NCI-H187 treated with DMSO at 0.1 percent for 48 hours (cell line): ENCODE measurements at places on chromosomes 4 and X.
A peak's percentile ranks its signal among the peaks of the same experiment; 100 is the strongest.

GRCh38 chr4:141028024-141028529 lies 105.2 kb downstream of the RNF150 start:
- peak; percentile 57 for DNase-seq

DNA sequence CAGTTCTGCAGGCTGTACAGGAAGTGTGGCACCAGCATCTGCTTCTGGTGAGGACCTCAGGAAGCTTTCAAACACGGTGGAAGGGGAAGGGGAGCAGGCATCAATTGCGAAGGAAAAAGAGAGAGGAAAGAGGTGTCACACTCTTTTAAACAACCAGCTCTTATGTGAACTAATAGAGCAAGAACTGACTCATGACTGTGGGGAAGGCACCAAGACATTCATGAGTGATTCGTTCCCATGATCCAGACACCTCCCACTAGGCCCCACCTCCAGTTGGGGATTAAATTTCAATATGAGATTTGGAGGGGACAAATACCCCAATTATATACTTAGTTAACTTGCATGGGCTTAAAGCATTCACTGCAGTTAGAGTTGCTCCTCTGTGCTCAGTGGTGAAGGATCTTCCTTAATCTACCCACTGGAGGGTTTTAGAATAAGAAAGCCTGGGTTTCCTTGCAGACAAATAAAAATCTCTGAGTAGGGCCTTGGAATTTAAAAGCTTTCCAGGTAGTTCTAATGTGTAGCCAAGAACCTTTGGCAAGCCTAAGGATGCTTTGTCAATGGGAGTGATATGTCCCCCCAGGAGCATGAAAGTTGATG lies 60.0 kb downstream of the SYNPO2 start:
- no peak for DNase-seq

- DNase-seq, result no peak
These were observed 4.9 kb upstream of the TXK start for GRCh38 chr4:48138936-48139335.

GRCh38 chrX:101485212-101485949 lies at the start of gene ARMCX4:
TSS of gene ARMCX4 (plus strand) at chrX:101485456. CDS start at chrX:101488590, 3,134 bp downstream.
- DNase-seq, result no peak

GRCh38 chrX:48785186-48785539 lies 1.2 kb upstream of the GATA1 start:
- no peak for DNase-seq

- DNase-seq, result no peak
These were observed 17.2 kb upstream of the POLA1 start for GRCh38 chrX:24676403-24677024.

DNA sequence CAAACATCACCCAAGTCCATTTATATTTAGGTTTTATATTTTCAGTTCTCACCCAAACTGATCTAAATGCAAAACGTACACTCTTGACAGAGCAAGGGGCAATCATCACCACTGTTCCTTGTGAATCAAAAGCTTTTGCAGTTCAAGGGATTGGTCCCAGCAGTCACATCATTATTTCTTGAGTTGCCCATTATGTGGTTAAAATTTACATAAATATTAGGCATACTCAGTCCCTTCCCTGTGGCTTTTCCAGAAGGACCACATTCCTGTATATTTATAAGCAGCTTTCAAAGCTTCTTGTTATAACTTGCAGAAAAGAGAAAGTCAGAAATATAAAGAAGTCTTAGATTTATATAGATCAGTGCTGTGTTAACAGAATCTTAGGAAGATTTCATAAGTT lies 224.4 kb downstream of the CLCN4 start:
- DNase-seq, result no peak

DNA sequence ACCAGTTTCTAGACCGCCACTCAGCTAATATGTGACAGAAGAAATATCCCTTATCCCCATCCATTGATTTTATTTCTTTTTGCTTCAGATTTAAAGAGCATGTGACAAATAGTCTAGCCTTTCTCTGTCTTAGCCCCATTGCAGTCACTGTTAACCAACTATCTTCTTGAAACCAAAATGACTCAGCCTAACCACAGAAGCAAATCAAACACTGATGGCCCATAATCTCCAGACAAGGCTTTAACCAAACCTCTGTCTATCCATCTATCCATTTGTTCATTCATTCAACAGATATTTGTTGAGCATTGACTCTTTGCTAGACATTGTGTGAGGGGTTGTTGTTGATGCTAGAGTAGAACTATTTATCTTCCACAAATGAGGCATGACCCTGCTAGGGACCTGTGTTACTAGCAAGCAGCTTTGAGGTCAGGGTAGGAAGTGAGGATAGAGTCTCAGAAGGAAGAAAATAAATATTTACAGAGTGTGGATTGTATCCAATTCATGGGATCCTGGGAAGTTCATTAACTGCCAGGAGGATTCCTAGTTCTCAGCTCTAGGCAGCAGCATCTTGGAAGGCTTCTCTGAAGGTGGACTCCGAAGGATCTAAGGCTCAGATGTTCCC lies 22.5 kb downstream of the HNRNPH2 start:
- DNase-seq, result no peak

GRCh38 chrX:46864606-46865005 lies 27.8 kb downstream of the RP2 start:
- DNase-seq, result no peak

GRCh38 chr4:87805971-87806370 lies 6.6 kb downstream of the IBSP start:
- no peak for DNase-seq

- DNase-seq, result no peak
These were observed 449.3 kb downstream of the RPA4 start for GRCh38 chrX:97332963-97333362.

GRCh38 chr4:158621729-158622128 lies 50.0 kb downstream of the C4orf46 start:
- DNase-seq, result no peak

GRCh38 chr4:173192375-173193162 lies 24.0 kb downstream of the GALNT7 start:
- no peak for DNase-seq

DNA sequence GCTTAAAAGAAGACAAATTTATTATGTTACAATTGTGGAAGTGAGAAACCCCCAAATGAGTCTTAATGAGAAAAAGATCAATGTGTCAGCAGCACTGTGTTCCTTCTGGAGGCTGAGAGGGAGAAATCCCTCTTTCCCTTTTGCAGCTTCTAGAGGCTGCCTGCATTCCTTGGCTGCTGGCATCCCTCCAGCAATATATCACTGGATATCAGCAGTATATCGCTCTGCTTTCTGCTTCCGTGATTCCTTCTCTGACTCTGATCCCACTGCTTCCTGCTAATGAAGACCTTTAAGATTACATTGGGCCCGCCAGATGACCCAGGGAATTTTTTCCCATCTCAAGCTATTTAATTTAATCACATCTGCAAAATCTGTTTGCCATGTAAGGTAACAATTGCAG lies 1008.0 kb downstream of the RAPGEF2 start:
- DNase-seq, result no peak

DNA sequence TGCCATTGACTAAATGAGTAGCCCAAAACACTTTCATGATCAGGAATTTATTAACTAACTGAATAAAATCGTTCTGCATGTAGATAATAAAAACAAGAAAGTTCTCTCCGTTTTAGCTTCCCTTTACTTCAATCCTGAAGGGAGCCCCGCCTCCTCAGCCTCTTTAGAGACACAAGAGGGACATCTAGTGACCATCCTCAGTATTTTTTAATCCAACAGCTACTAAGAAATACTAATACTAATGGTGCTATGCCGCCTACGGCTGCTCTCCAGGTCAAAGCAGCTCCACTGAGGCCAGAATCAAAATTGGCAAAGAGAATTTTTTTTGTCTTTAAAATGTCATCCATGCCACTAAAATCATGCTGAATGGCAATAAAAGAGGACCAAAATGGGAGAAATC lies 3.2 kb upstream of the PCDH19 start:
- DNase-seq, result peak; percentile 18

GRCh38 chrX:2416851-2417604 lies 83.7 kb downstream of the DHRSX start:
- no peak for DNase-seq

DNA sequence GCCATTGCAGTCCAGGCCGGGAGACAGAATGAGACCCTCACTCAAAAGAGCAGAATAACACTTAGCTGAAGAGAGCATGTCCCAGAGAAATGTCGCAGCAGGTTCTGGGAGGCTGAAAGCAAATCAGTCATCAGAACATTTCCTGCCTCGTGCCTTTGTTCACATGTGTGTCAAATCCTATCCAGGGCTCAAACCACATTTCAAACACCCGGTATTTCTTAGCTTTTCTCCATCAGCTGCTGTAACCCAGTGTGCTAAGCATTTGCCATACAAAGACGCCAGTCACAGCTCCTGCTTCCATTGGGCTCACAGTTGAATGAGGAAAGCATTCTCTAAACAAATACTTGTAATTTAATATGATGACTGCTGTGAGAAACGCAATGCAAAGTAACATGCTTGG lies 6.0 kb downstream of the PALLD start:
- no peak for DNase-seq

DNA sequence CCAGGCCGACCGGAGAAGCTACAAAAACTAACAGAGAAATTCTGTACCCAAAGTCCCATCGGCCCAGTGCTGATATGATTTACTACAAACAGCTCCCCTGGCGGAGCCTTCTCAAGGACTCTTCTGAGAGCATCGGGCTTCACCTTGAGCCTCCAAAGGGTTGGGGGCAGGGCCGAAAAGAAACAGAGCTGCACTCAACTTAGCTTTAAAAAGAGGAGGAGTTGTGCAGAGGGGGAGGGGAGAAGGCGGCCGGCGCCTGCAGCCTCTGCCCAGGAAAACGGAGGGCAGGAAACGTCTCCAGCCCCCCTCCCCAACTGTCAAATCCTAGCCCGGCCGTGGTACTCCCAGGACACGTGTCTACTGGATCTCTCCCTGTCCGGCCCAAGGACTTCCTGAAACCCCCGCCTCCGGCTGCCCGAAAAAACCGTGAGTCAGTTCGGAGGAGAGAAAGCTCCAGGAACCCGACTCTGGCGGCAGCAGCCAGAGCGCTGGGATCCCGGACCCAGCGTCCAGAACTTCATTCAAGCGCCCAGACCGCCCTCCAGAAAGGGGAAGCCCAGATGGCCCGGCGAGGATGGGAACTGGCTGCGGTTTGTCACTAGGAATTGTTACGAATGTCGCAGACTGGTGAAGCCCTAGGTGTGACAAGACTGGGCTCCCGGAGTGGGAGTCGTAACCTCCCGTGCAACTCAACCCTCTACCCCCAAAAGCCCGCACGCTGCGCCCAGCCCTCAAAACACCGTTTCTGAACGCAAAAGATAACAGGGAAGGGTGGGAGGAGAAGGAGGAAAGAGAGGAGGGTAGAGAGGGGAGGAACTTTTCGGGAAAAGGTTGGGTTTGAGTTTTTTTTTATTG lies 973 bp downstream of the ADAMTS3 start:
- peak; percentile 9 for DNase-seq

DNA sequence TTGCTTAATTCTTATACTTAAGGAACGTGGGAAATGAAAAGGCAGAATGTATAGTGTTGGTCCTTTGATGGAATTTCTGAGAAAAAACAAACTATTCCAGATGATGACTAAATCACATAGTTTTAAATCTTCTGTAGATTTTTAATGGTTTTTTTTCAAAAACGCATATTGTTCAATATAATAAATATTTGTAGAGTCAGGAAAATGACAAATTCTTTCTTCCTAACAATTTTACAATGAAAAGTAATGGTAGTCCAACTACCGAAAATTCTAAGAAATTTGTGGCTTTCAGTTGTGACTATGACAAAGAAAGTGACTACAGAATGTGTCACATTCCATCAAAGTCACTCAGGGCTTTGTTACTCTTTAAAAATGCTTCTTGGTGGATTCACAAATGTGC lies 164.8 kb upstream of the PITX2 start:
- DNase-seq, result no peak

DNA sequence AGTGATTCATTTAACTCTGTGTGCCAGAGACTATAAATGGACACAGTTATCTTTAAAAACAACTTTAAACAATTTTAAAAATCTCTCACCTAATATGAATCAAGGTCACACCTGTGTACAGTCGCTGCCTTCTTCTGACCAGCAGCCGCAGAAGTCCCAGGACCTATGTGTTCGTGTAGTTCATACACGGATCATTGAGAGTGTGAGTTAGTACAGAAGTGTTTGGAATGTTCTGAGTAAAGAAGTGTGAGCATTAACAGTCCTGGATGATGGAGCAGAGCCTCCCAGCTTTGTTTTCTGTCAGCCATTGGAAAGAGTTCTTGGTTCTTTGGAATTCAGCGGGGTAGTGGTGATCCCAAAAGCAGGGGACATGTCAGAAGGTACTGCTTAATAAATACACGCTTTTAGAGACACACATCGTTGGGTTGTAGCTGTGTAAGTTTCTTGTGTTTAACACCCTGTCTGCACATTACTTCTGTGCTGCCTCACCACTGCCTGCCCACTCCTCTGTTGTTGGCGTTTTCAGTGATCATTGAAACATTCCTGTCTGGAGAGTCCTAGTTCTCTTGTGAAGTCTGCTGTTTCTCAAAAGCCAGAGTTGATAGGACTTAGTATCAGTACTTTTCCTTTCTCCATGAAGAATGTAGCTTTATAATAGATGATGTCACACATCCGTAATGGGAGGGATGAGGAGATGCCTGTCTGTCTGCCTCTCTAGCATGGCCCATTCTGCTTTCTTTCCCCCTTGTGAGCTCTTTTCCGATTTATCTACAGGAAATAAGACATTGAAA lies 90.6 kb downstream of the PTTG2 start:
- no peak for DNase-seq

DNA sequence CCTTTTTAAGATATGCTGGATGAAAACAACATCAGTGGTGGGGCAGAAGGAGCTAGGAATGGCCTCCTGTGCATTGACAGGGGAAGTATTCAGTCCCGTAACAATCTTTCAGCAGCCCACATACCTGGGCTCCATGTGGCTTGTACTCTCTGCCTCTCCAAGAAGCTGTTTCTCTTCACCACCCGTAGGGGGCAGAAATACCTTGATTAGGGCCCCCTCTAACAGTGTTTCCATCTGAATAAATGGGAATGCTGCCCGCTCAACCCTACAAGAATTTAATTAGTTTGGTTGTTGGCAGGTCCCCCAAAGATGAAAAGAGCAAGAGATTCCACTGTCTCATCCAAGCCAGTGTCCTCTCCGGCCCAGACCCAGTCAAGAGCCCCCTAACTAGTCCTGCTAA lies 155.2 kb downstream of the SMIM20 start:
- DNase-seq, result no peak

GRCh38 chrX:110000000-110000399 lies 2.9 kb upstream of the TMEM164 start:
- no peak for DNase-seq

GRCh38 chr4:105140684-105141490 lies 5.8 kb upstream of the TET2 start:
- no peak for DNase-seq

DNA sequence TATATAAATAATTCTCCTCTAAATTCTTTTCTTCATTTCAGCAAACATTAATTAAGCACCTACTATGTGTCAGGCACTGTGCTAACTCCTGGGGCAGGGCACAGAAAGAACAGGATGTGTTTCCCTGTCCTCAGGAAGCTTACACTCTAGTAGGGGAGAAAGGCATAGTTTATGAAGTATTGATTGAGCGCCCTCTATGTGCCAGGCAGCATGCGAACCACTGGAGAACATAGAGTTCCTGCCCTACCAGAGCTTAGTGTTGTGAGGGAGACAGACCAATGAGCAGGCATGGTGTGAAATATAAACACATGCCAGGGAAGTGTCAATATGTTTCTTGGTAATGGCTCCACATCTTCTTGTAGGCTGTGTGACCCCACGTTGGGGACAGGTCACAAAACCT lies 3.7 kb downstream of the ADGRG4 start:
- no peak for DNase-seq
